ENCODE measurements at places on chromosomes 4 and X.

GRCh38 chr4:2662598-2662997, 93.5 kb downstream of the TNIP2 start:
- no peak for DNase-seq

DNA sequence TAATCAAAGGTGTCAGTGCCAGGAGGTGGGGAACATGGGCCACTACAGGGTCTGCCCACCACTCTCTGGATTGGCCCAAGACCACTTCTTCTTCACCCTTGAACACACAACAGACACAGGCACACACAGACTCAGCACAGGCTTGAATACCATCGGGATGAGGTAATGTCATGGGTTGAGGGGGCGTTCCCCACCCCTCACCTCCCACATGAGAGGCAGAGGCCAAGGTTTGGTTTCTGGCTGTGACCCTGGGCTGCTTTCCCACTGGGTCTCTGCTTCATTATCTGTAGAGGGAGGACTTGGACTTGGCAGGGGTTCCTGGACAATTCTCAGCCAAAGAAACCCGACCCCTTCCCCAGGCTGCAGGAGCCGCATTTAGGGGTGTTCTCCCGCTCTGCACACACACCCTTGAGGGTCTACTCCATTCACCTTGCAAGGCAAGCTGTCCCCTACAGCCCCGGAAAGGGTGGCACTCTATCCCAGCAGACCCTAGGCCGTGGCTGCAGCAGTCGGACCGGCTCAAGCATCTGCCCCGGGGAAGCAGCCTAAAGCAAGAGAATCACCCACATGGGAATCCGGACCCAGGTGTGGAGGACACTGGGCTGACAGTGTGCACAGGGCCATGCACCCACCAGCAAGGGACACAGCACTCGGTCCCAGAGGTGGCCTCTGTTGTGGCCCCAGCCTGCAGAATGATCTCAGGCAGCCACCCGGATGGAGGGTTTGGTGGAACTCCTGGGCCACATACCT, 62.4 kb downstream of the TRMT44 start:
- DNase-seq: no peak

GRCh38 chrX:110142096-110142495, 139.2 kb downstream of the TMEM164 start:
- no peak for DNase-seq

DNA sequence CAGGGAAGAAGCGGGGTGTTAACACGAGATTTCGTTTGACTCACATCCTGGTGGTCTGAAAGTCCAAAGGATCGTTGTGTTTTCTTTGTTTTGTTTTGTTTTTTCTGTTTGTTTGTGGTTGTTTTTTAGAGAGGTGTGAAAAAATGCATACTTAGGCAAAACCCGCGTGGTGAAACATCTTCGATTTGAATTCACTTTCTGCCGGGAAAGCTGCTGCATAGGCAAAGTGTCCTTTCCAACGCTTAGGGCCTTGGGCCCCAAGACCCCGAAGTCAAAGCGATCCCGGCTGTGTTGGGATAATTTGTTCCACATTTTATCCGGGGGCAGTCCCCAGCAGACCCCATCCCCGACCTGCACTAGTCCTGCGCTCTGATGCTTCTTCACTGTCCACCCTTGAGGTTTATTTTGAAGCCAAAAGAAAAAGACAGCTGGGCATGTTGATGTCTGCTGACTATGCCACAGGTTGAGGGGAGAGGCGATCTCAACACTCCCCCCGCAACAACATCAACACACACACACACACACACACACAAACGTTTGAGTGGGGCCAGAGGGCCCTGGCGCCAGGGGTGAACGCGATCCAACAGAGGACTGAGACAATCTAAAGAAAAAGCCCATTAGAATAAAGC, 2.0 kb downstream of the MSX1 start:
- DNase-seq: no peak

DNA sequence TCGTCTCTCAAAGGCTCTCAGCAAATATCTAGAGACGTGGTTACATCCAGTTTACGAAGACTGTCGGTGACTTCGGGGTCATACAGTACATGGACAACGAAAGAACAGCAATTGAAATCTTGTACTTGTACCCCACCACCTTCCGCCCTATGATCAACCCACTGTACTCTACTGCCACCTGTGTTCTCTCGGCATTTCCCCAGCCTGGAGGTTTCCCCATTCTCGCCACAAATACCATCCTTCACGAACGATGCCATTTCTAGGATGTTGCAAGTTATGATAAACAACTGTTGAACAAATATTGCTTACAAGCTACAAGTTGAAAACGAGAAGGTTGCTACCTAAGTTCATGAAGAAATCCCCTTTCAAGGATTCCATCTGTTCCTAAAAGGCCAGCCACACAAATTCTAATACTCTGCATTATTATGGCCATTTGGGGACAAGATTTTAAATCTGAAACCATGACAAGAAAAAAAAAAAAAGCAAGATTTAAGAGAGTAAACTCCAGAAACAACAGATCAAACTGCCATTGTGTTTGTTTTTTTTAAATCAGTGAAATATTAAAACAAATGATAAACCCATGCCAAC, 1.6 kb downstream of the APBB2 start:
- DNase-seq: no peak

DNA sequence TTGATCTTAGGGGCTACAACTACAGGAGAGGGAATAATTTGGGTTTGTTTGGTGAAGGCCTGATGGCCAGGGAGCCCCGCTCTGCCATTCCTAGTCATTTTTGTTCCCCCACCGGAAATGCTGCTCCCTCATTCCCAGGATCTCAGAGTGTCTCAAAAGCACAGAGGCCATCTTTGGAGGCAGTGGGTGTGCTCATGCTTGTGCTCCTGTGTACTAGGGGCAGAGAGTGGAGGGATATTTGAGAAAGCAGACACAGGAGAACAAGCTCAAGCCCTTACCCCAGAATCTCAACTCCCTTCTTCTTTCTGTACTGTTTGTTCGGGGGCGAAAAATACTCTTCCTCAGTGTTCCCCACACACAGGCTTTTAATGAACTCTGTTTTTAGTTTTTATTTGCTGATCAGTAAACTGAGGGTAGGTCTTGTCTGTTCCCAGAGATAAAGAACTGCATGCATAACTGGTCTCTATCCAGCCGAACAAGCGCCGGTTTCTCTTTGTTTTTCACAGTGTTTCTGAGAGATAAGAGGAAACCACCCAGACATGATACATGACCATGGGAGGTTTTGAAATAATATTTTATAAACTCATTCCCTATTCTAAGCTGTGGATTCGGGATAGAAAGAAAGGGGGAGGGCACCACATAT, 32.9 kb upstream of the XK start:
- DNase-seq: no peak

- no peak for DNase-seq
Observed at GRCh38 chrX:10062352-10062751, 94.4 kb upstream of the CLCN4 start.

- DNase-seq: no peak
Observed at GRCh38 chrX:107706309-107706708, 69.3 kb downstream of the TSC22D3 start.

DNA sequence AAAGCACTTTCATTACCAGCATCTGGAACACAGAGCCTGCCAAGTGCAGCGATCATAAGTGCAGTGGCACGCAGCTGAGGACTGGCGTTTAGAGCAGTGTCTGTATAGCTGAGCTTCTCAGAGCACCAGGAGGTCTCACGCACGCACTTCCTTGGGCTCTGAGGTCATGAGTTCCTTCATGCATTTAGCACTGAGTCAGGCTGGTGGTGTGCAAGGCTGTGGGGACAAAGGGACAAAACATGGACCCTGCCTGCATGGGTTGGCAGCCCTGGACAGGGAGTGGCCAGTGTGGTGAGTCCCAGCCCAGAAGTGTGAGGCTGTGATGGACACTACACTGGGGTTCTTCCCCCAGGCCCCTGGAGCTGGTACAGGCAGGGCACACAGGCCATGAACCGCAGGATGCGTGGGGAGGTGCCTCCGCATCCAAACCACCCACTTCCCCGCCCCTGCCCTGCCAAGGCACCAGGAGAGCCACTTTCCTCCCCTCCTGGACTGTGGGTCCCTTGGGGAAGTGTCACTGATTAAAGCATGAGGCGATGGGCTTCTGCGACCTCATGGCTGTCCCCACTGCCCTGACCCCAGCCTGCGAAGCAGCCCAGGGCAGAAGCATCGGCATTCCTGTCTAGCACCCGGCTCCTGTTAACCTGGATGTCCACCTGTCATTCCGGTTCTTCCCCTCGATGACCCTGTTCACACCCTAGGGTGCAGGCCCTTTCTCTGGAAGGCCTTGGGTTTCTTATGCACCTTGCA, 37.2 kb upstream of the GPR78 start:
- no peak for DNase-seq

- DNase-seq: no peak
Observed at GRCh38 chr4:156362581-156362980, 408.9 kb upstream of the CTSO start.

DNA sequence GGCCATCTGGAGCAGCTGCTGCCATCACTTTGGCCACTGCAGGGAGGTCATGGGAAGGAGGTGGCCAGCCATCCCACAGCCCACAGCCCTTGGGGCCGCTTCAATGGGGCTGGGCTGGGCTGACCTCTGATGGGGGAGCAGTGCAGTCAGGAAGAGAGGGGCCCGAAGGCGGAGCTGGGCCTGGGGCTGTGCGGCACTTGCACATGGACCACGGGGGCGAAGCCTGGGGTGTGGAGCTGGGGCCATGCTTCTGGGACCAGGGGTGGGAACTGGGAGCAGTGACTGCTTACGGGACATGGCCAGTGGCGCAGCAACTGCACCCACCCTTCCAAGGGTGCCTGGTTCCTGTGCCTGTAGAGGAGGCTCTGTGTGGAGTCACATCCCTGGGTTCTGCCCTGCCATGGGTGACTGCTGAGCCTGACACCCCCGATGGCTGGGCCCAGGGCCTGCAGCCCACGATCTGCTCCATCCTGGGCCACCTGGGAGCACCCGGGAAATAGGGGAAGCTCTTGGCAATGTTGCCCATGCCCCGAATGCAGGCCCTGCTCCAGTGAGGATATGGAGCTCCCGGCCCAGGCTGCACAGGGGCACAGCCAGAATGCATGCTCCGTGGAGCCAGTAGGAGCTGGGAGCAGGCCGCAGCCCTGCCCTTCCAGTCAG, 22.4 kb upstream of the SULT1B1 start:
- no peak for DNase-seq

GRCh38 chr4:143232277-143232676, 47.6 kb downstream of the USP38 start:
- DNase-seq: no peak

DNA sequence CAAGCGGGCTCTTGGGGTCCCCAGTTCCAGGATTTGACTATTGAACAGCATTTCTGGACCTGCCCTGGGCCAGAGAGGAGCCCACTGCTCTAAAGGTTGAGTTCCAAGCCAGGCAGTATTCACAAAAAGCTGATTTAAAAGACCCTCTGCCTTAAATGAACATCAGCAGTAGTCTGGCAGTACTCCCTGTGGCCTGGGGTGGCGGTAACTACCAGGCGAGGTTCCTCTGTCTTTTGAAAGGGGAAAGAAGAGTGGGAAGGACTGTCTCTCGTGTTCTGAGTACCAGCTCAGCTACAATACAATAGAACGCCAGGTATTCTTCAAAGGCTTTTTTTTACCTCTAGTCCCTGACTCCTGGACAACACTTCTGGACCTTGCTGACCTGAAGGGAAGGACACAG, 456.4 kb upstream of the TEX13C start:
- no peak for DNase-seq

DNA sequence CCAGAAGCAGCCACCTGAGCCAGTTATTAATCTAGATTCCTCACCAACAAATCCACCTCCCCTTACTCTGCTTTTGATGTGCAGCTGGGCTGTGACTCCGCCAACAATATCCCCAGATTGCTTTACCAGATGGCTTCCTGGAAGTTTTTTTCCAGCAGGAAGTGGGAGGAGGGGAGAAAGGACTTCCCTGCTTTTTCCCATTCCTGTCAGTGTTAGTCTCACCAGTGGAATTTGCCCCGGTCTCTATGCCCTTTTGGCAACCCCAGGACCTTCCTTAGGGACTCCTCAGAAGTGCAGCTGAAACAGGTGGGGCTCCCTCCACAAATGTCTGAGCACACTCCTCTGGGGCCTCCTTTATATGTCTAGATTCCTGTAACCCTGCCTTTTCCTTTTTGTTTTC, 465.2 kb upstream of the IGFBP7 start:
- DNase-seq: no peak

GRCh38 chr4:161828061-161828460, 335.7 kb downstream of the FSTL5 start:
- no peak for DNase-seq

DNA sequence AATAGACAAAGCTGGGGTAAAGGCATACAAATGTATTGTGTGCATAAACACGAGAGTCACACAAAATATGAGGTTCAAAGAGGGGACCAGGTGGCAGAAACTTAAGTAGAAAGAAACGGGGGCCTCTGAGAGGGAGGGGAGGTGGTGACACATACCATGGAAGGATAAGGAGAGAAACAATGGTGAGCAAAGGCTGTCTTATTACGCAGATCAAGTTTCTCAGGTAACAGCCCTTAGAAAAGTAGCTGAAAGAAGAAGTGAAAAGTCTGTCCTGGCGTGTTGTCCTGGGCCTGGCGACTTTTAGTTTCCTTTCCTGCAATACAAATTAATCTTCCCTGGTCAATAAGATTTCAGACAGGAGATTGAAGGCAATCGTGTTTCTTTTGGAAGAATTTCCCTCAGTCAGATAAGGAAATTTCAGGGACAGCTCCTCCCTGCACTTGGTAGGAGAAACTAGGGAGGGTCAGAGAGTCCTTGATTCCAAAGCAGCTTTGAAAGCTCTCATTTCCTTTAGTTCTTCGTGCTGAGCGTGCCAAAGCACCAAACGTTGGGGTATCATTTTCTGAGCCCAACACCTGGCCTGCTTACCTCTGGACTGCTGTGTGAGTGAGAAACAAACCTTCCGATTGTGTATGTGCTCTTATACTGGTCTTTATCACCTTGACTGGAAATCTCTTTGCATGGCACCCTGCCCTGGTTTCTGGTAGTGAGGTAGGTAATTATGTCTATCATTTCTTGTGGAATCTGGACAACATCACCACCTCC, 676.7 kb upstream of the LCORL start:
- DNase-seq: no peak

GRCh38 chr4:71237641-71238040, 101.2 kb upstream of the SLC4A4 start:
- no peak for DNase-seq

GRCh38 chr4:101205916-101206315, 141.4 kb downstream of the PPP3CA start:
- DNase-seq: no peak

GRCh38 chr4:89267846-89268245, 39.8 kb downstream of the GPRIN3 start:
- DNase-seq: no peak

DNA sequence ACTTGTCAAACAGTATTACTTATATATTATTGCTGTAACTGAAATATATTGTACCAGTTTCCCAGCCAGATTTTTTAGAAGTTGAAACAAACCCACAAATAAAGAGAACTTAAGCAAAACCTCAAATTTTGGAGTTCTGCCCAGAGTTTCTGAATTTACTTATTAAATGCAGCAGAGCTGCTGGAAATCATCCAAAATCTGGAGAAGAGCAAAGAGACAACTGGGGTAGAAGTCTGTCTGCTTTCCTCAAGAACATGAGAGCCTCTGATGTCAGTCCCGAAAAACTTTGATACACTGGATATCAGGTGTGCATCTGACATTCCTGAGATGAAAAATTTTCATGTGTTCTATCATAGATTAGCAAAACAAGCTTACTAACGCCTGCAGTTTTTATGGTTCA, 325.9 kb downstream of the NR3C2 start:
- no peak for DNase-seq
